ENCODE measurements at places on chromosomes 6 and 20.

DNA sequence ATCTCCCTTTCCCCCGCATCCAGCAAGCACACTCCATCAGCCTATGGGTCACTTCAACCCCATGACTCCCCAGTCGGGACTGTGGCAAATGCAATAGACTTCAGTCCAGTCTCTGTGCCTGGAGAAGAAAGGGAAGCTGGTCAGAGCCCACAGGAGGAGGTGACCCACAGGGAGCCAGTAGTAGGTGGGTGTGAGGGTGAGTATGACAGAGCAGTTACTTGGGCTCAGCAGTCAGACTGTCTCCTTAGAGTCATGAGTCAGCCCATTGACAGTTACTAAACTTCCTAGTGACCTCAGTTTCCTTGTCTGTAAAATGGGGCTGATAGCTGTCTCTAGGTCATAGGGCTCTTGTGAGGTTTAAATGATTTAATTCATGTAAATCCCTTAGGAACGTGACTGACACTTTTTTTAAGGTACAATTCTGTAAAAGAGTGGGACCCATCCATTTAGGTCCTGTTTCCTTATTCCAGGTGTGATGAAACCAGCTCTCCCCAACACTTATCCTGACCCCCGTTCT lies 33.9 kb upstream of the HLA-C start:
- DNase-seq, result no peak

DNA sequence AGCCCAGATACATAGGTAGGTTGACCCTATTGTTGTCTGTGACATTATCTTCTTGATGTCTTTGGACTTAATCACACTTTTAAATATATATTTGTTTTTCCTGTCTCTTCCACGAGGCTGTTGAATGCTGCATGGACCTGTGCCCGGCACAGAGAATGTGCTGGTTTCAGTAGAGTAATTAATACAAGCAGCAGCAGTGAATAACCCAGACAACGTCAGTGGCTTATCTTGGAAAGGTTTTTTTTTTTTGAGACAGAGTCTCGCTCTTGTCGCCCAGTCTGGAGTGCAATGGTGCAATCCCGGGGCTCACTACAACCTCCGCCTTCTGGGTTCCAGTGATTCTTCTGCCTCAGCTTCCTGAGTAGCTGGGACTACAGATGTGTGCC lies 108.2 kb downstream of the CDH26 start:
- no peak for DNase-seq

DNA sequence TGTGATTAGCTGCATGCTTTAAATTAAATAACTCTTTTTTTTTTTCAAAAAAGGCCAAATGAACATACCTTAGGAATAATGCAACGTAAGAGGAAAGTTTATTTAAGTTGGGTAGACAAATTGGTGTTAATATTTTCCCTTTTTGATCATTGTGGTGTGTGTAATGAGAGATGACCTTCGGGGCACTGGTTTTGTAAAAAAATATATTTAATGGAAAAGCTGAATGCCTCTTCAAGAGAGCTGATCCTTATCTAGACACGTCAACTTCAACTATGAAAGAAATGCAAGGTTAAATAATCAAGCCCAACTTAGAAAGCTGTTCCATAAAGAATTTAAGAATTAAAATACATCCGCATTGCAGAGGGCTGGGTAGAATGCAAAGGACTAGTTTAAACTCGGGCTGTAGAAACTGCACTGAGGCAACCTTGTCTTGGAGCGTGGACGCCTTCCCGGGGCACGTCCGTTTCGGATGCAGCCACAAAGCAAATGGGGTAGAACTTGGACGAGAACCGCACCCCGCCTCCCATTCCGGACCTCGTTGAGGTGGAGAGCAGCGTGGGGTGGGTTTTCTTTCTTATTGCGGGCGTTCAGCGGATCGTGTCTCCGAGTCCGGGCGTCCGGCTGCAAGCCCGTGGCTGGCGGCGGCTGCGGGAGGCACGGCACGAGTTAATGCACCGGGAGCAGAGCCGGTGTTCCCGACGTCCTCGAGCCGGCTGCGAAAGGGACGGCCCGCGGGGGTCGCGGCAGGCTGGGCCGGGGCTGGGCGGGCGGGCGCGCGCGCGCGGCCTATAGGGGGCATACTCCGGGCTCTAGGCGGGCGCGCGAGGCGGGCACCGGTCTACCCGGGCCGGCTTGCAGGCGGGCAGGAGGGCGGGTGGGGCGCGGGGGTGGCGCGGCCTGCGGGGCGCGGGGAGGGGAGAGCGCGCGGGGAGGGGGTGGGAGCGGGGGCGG lies 1.9 kb downstream of the JARID2 start:
- peak; percentile 54 for DNase-seq

GRCh38 chr20:49631856-49632418 lies 64.0 kb upstream of the PTGIS start:
- no peak for DNase-seq

- DNase-seq, result no peak
Observed at GRCh38 chr20:25083773-25084625, 2.1 kb upstream of the VSX1 start.

Data from activated T-cell treated with anti-CD3 and anti-CD28 coated beads for 48 hours (primary cell).